ENCODE measurements at places on chromosomes 11 and 22.

DNA sequence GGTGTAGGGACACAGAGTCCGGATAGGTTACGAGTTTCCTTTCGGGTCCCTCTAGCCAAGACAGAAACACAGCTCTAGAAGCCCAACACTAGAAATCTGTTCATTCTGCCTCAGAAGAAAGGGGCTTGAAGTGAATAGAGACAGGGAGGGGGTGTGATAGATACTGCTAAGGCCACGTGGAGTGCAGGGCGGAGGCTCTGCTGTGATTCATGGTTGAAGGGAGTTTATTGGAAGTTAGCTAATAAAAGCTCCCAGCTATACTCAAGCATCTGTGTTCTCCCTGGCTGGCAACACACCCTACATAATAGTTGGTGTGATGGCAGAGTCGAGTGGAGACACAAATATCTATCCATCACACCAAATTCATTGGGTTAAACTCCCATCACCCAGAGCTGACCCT, 337.4 kb downstream of the CADM1 start:
- DNase-seq, result no peak

DNA sequence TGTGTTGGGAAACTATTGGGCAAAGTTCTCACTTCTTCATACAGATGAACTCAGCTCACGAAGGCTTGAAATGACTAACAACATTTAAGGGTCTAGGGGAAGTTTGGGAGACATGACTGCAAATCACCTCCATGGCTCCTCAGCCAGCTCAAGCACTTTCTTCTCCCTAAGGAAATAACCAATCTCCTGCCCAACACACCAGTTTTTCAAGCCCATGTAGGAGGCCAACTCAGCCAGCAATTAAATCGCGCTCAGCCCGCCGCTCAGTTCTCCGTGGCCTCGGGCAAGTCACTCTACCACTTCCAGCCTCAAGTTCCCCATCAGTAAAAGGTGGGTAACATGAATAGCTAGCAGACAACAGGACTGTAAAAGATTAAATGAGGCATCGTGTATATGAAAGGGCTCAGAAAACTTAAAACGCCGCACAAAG, 796 bp downstream of the POLDIP3 start:
- no peak for DNase-seq

DNA sequence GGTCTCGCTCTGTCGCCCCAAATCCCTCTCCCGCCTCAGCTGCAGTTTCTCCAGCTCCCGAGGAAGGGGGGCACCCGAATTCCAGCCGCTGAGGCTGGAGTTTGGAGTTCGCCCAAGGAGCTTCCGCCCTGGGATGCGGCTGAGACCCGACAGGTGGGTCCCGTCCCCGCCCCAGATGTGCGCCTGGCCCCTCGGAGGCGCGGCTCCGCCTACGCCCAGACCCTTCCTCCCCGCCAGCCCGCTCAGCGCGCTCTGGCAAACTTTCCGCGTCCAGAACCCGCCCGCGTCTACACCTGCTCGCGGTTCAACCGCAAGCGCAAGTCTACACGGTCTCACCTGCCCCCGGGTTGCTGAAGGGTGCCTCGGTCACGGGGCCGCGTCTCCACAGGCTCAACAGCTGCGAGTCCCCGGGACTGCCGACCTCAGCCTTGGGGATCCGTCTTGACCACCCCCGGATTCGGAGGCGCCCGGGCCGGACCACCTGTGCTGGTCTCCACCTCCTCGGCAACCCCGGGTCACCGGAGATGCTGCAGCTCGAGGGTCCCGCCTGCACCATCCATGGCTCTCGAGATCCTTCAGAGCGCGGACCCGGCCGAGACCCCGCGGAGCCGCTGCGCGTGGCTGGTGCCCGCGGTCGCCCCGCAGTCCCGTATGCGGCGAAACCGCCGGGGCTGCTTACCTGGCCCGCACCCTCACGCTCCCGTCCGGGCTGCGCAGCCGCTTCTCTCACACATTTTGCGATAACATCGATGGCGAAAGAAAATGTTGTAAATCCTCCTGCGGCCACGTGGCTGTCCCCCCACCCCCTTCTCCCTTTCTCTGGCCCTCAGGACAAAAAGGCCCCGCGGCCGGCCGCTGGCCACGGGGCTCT, 63.6 kb downstream of the NFAM1 start:
- no peak for DNase-seq

DNA sequence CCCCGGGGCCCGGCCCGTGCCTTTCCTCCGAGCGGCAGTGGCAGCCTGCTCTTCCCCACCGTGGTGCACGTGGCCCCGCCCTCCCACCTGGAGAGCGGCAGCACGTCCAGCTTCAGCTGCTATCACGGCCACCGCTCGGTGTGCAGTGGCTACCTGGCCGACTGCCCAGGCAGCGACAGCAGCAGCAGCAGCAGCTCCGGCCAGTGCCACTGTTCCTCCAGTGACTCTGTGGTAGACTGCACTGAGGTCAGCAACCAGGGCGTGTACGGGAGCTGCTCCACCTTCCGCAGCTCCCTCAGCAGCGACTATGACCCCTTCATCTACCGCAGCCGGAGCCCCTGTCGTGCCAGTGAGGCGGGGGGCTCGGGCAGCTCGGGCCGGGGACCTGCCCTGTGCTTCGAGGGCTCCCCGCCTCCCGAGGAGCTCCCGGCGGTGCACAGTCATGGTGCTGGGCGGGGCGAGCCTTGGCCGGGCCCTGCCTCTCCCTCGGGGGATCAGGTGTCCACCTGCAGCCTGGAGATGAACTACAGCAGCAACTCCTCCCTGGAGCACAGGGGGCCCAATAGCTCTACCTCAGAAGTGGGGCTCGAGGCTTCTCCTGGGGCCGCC, 11.9 kb downstream of the C22orf31 start:
- DNase-seq, result no peak

DNA sequence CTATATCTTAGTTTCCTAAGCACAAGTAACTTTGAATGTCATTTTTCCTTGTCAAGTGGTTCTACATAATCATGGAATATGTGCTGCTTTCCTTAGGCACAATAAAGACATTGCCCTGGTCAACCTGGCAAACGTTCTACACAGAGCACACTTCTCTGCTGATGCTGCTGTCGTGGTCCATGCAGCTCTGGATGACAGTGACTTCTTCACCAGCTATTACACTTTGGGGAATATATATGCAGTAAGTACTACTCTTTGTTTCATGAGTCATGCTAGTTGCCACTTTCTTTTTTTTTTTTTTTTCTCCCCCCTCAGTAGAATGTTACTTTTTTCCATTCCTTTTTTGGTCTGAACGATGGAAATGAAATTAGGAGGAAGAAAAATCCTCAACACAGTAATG, 38.5 kb downstream of the TTC17 start:
- DNase-seq, result no peak

DNA sequence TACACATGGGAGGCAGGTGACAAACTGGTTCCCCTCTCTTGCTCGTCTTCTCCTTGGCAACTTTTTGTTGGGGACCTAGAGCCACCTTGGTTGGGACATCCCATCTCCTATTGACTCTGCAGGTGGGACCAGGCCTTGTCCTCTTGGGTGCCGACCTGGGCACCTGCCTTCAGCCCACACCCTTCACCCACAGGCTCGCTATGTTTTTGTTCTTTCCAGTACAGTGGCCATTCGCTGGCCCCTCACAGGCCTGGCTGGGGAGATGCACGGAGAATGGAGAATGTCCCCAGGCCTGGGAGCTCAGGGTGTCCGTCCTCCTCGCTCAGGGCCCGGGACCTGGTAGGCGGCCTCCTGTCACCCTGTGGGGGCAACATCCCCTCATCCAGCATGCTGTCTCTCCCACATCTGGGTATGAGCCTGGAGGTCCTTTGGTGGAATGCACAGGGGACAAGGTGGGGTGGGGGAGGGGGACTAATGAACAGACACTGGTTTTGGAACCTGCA, 14.9 kb upstream of the OMP start:
- no peak for DNase-seq

GRCh38 chr11:76161261-76161961, 44.9 kb downstream of the WNT11 start:
- DNase-seq, result no peak

GRCh38 chr11:116576526-116576925, 196.3 kb downstream of the BUD13 start:
- DNase-seq, result no peak

DNA sequence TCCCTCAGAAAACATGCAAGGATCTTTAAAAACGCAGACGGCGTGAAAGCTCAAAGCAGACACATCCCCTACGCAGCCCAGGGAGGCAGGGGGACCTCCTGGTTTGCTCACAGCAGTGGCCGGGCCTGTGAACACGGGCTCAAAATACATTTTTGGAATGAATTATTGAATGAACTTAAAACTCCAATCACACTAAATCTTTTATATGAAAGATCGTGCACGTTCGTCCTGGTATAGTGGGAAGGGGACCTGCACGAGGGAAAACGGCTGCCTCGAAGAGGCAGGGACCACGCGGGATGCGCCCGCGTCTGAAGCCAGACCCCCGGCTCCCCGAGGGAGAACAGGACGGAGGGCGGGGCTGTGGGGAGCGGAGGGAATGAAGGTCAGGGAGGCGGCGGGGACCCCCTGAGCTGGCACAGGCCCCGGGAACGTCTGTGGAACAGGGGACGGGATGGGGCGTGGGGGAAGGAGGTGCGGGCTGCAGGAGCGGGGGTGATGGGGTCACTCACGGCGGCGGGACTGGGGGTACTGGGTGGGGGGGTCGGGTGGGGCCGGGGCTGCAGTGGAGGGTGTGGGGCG, 1.3 kb upstream of the PANX2 start:
- no peak for DNase-seq

- DNase-seq, result no peak
These were observed 86.5 kb upstream of the PITPNB start for GRCh38 chr22:28005513-28005912.

DNA sequence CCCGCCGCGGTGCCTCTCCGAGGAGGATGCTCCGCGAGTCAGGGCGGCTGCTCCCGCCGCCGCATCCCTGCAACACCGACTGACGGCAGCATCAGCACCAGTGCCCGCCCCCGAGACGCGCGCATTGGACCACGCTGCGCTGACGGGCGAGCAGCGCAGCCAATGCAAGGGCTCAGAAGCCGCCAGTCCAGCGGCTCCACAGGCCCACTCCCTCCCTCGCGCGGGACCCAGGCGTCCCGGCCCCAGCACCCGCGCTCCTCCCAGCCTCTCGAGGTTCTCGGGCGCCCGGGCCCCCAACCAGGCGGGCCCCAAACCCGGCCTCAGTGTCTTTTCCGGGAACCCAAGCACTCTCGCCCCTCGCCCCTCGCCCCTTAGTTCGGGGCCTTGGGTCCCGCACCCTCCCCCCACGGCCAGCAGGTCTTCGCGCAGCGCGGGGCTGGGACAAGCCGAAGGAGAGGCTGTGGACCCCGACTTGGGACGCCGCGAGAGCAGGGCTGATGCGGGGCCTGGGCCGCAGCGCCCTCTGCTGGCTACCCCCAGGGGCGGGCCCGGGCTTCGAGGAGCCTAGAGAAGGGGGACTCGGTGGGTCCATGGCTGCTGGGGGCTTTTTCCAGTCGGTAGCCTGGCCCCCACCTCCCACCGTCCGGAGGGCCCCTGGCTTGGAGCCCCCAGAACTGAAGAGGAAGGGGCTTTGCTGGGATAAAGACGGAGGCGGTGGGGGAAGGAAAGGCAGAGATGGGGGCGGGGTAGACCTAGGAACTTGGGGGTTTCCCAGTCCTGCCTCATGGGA, at the start of gene NRXN2:
TSS of gene NRXN2 (minus strand) at position 81 of the 790 bp plus-strand sequence. CDS start 9,498 bp downstream, outside the sequence.
- no peak for DNase-seq

GRCh38 chr11:43269254-43269918, 42.4 kb upstream of the API5 start:
- no peak for DNase-seq

GRCh38 chr11:9347100-9347499, 32.7 kb upstream of the TMEM41B start:
- no peak for DNase-seq

DNA sequence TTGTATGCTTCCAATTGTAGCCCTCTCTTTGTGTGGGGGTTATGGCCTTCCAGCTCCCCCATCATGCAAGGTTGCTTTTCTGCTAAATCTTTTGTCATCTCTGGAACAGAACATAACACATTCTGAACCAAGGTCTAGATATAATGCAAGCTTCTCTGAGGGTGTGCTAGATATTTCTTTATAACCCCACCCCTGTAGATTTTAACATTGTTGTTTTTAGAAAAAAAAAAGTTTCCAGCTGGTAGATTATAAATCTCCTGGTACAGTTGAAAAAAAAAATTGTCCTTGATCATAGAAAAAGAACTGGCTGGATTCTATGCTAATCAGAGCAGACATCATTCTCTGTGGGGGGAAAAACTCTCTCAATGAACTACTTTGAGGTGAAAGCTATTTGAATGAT, 363.3 kb downstream of the METTL15 start:
- DNase-seq, result no peak

DNA sequence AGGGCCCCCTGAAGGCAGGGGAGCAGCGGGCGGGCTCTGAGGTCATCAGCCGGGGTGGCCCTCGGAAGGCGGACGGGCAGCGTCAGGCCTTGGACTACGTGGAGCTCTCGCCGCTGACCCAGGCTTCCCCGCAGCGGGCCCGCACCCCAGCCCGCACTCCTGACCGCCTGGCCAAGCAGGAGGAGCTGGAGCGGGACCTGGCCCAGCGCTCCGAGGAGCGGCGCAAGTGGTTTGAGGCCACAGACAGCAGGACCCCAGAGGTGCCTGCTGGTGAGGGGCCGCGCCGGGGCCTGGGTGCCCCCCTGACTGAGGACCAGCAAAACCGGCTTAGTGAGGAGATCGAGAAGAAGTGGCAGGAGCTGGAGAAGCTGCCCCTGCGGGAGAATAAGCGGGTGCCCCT, 50.1 kb upstream of the GCAT start:
- DNase-seq, result no peak

DNA sequence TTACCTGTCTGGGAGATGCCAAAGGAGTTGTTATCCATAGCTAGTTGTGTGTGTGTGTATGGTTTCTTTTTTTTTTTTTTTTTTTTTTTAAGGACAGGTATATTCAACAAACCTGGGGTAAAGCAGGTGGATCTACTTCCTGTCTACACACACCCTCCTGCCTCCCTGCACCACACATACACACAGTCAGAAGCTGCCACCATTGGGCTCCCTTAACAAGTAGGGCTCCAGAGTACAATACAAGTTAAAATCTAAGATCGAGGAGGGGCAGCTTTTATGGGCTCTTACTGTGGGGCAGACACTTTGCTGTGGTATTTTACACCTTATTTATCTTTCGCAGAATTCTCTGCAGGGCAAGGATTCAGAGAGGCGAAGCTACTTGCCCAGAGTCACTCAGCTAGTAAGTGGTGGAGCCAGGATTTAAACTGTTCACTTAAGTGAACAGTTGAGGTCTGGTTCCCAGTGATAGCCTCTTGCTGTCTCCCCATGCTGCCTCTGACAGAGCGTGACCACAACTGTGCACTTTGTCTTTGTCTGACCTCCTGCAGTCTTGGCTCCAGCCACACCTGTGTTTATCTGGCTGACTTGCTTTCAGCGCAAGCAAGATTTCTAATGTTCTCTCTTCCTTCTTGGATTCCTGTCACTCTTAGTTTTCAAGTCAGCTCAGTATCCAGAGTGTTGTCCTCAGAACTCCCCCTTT, 135.0 kb downstream of the CSNK2A3 start:
- DNase-seq, result no peak

- no peak for DNase-seq
These were observed 625 bp downstream of the RFPL2 start for GRCh38 chr22:32204040-32204855.

Data from right renal cortex interstitium (tissue), 3 donors.